Activated CD4-positive, alpha-beta T cell treated with anti-CD3 and anti-CD28 coated beads for 1 hour (primary cell): ENCODE measurements at places on chromosomes 5 and 9.

DNA sequence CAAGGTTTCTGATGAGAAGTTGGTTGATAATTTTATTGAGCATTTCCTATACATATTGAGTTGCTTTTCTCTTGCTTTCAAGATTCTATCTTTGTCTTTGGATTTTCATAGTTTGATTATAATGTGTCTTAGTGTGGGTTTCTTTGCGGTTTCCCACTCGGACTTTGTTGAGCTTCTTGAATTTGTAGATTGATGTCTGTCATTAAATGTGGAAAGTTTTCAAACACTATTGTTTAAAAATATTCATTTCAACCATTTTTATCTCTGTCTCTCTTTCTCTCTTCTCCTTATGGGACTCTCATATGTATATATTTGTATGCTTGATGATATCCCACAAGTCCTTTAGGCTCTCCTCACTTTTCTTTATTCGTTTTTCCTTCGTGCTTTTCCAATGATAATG, 18.5 kb upstream of the PCDHA1 start:
- DNase-seq, result no peak

DNA sequence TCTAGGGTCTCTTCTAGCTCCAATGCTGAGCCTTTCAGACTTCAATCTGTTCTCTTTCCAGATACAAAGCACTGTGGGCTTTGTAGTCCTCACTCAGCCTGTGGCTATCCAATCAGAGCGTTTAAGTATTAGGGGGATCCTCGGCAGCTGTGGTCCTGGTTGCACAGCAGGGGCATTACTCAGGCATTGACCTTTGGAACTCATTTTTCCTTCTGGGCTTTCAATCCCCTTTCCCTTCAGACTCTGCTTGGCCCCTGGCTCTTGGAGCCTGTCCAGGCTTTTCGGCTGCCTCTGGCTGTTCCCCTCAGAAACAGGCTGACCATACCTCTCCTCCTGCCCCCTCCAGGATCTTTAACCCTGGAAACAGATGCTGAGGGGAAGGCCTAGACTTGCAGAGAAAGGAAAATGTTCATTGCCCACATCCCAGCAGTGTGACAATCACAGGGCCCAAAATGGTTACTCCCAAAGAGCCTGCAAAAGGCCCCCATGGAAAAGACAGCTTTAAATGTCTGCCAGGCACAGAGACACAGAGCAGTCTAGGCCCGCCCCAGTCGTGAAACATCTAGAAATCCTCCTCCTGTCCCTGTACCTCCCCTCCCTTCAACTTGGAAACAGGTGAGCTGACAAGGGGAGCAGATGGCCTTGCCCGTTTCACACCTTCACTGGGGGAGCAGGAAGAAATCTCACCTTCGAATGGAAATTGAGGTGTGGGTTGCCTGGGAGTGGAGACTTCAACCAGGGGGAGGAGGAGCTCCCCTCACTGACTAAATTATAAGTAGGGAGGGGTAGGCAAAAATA, 13.7 kb downstream of the C1QTNF2 start:
- no peak for DNase-seq

DNA sequence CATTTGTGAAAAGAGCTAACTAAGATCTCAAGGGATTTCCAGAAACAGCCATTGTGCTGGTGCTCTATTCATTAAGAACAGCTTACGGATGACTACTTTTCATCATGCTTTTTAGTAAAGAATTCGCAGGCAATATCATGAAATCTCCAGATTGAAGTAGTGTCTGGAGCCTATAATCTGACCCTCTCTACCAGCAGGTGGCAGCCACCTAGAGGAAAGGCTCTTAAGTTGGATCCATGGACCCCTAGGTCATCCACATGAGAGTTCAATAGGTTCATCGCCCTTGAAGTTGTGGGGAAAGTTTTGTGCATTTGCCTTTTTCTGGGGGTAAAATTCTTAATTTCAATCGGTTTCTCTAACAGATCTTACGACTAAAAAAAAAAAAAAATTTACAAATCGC, 82.3 kb downstream of the SLC1A3 start:
- DNase-seq, result no peak

DNA sequence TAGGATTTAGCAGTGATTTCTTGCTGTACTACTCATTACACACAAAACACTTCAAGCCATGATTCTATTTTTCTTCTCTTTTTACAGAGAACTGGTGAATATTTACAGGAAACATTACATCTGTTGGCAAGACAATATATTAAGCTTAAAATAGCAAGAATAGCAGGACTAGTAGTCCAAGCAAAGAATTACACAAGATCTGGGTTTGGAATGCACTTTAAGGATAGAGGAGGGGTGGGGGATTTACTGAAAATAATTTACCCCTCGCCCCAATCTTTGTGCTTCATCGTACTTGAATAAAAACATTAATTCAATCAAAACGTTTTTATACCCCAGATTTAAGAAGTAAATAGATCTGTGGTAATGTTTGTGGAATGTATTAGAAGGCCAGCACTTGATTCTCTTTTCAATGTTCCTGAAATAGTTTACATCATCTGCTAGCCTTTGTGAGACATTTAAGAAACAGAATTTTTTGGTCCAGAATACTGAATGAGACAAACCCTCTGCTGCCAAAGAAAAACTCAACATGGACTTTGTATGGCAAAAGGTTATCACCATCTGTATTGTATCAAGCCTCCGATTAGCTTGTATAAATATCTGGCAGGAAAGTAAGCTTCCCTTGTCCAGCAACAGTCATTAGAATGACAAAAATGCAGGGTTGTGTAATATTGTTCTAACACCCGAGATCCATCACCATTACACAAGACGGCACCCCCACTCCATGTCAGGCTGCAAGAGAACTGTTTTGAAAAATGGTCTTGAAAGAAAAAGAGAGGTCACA, 23.8 kb downstream of the SVEP1 start:
- DNase-seq, result no peak

- DNase-seq, result no peak
Observed at GRCh38 chr5:54207566-54207965, 102.8 kb downstream of the ARL15 start.

DNA sequence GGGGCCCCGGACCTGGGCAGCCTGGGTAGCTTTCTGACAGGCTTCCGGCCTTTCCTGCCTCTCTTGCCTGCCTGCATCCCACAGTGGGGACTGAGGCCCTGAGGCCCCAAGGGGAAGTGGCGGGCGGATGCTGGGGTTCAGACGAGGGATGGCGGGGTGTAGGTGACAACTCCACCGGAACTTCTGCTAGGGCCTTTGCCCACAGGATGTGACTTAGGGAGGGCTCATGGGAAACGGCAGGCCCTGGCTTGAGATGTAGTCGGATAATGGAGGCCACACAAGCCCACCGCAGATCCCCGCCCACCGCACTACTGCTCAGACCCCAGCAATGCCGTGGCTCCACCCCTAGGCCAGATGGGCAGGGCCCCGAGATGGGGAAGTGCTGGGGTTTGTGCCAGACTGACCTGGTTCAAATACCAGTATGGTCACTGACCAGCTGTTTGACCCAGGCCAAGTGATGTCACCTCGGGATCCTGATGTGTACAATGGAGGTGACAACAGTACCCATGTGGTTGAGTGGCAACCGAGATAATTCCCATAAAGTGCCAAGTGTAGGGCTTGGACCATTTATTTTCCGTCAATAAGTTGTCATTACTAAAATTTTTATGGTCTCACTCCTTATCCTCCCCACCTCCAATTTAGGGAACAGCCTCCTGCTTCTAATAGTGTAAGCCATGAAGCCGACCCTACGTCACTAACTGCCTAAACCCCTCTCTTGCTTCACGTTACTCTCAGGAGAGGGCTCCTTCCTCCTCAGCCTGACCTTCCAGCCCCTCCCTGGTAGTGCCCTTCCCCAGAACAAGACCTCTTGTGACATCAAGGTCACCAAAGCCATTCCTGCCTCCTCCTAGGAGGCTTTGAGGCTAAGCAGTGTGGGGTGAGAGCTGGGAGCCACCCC, 2.5 kb upstream of the CDK9 start:
- DNase-seq, result peak; percentile 43

GRCh38 chr5:43309122-43309521, 4.1 kb downstream of the HMGCS1 start:
- DNase-seq, result no peak

- no peak for DNase-seq
Observed at GRCh38 chr5:1299511-1299850, 4.6 kb upstream of the TERT start.

- DNase-seq, result no peak
Observed at GRCh38 chr9:129919841-129920240, 84.6 kb downstream of the USP20 start.

- no peak for DNase-seq
Observed at GRCh38 chr9:33719581-33720374, 75.6 kb upstream of the PRSS3 start.

- DNase-seq, result no peak
Observed at GRCh38 chr5:116838011-116838536, 263.5 kb upstream of the SEMA6A start.

DNA sequence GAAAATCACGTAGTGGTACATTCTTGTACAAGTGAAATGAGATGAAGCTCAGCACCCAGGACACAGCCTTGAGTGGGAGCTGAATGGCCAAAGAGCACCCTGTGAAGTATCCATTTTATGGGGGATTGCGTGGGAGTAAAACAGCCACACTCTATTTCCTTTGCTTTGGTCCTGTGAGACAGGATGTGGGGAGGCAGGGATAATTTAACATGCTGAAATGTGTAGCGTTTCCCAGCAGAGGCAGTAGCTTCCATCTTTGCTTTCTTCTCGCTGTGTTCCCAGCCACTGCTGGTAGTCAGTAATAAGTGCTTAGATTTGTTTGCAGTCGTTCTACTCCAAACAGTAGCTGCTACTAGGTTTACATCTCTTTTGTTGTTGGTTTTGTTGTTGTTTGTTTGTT, 4.4 kb downstream of the IL31RA start:
- DNase-seq, result no peak

DNA sequence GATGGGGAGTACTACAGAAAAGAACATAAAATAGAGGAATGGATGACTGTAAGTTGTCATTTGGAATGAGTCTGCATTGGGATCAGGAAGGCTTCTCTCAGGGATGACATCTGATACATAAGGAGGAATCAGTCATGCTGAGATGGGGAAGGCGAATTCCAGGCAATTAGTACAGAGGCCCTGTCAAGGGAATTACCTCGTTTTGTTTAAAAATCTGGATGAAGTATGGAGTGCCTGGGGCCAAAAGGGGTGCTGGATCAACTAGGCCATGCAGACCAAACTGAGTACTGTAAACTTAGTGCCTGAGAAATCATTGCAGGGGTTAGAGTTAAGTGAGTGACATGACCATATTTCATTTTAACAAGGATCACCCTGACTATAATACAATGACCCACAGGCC, 30.5 kb downstream of the JAKMIP2 start:
- DNase-seq, result no peak

GRCh38 chr9:126043681-126044080, 282.9 kb upstream of the MVB12B start:
- no peak for DNase-seq

GRCh38 chr5:149724884-149725283, 5.2 kb upstream of the PPARGC1B start:
- no peak for DNase-seq

- DNase-seq, result no peak
Observed at GRCh38 chr5:102077920-102078319, 218.2 kb downstream of the SLCO4C1 start.
